ENCODE measurements at places on chromosomes 13 and 19. TPM values are rescaled to one million over a fixed set of nuclear protein-coding genes. Genes with fewer than 3 reads are reported as not detected.

Gene RAX2
- not detected for total RNA-seq

Gene TMEM238
- total RNA-seq, result 7.5 TPM

Gene DMPK
- total RNA-seq, result 75.3 TPM

Gene ARRDC5
- 0.63 TPM for total RNA-seq

Gene GPX4
- total RNA-seq, result 495 TPM

Gene NPAS1
- not detected for total RNA-seq

Gene PRODH2
- total RNA-seq, result not detected

Gene SMAD9
- total RNA-seq, result 20.4 TPM

Gene DHDH
- not detected for total RNA-seq

Gene FCAR
- 2.1 TPM for total RNA-seq

Gene PTGIR
- total RNA-seq, result 3.1 TPM

Gene CYP4F12
- 55.9 TPM for total RNA-seq

Gene ZNF14
- 13.8 TPM for total RNA-seq

Gene MAG
- total RNA-seq, result 32.7 TPM

Gene KIR2DL1
- total RNA-seq, result not detected

Gene VSTM2B
- total RNA-seq, result not detected

Gene ZNF675
- 2.5 TPM for total RNA-seq

Gene KLK7
- 0.90 TPM for total RNA-seq

Gene WDR88
- not detected for total RNA-seq

Gene SCN1B
- total RNA-seq, result 12.8 TPM

Gene ICAM4
- 1.3 TPM for total RNA-seq

Gene CERS1
- 14.9 TPM for total RNA-seq

Gene MADCAM1
- not detected for total RNA-seq

Gene FBN3
- total RNA-seq, result not detected

Gene GIPR
- 0.98 TPM for total RNA-seq

Gene FFAR3
- total RNA-seq, result 0.87 TPM

Gene MIER2
- 19.8 TPM for total RNA-seq

Gene NTF4
- total RNA-seq, result not detected

Gene C19orf44
- total RNA-seq, result 19.0 TPM

Gene OR4F17
- not detected for total RNA-seq

Gene S1PR2
- total RNA-seq, result 11.7 TPM

Gene PROZ
- not detected for total RNA-seq

Gene ZNF776
- 13.2 TPM for total RNA-seq

Gene RAB3A
- total RNA-seq, result 1.5 TPM

Gene KLK10
- total RNA-seq, result not detected

Gene C19orf38
- total RNA-seq, result 4.5 TPM

Gene TBXA2R
- 4.4 TPM for total RNA-seq

Gene CFD
- total RNA-seq, result 1,813 TPM
